ENCODE measurements at places on chromosomes 4 and X.

DNA sequence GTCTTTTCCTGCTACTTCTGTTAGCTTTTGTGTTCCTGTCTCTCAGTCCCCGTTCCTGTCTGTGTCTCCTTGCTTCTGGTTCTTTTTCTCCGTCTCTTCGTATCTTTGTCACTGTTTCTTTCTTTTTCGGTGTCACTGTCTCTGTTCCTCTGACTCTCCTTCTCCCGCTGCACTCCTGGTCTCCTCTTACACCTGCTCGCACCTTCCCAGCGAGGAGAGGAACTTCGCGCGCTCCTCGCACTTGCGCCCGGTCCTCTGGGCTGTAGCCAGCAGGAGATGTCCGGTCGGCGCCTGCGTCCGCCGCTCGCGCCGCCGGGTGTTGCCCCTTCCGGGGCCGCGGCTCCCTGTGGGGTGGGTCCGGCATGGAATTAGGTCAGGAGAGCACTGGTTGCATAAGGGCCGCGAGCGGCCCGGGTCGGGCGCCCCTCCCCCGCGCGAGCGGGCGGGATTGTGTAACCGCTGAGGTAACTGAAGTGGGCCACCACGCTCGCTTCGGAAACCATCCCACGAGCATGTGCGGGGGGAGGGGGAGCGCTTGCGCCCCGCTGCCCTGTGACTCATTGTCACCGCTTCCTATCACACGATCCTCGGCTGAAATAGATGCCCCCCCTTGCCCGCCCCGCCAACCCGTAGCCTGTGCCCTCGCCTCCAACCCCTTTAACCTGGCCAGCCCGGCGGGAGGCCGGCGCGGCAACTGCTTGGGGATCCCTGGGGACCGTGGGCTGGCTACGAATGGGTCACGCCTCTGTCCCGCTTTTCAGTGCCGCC, 1.6 kb downstream of the LONRF3 start:
- peak; percentile 19 for DNase-seq

- no peak for DNase-seq
Measured at GRCh38 chr4:12894062-12894461, 590.1 kb downstream of the RAB28 start.

- no peak for DNase-seq
Measured at GRCh38 chr4:140027101-140027500, 126.9 kb downstream of the MAML3 start.

DNA sequence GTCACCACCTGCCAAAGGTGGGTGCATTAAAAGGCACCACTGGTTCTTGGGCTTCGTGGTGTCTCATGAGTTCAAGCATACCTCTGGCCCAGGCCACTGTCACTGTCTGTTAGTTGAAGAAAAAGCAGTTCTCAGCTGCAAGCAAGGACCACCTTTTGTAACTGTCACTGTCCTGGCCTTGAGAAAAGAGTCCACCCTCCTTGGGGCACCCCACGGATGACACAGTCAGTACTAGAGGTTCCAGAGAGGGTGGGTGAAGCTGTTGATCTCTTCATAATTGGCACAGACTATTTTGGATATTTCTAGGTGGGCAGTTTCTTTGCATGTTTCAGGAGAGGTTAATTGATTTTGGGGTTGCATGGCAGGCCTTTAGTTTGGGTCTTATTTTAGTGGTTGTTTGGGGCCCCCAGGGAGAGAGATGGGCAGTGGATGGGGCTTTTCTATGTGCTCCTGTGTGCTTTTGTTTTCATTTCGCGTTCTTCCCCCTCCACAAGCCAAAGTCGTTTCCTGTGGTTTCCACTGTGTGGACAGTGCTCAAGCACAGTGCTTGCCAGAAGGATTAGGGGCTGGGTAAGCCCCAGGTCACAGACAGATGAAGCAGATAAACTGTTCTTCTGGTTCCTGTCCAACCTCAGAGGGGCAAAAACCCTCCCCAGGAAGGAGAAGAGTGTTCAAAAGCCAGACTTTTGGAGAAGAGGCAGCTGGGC, 156.2 kb upstream of the PPP1R2C start:
- no peak for DNase-seq

DNA sequence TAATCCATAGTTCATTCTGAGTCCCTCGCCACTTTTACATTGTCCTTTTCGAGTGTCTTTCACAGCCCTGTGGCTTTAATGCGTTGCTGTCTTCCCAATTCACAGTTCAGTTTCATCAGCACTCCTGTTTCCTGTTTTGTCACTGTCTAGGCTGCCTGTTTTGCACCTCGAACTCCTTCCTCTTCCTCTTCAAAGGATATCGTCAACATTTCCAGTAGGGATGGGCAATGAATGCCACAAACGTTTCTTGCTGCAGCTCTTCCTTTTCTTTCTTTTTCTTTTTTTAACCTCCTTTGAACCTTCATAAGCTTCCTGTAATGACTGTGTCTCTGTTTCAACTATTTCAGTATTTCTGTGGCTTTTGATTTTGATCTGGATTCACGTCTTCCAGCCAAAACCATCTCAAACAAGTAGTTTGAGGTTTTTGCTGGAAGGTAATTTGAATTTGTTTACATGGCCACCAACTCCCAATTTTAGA, 105.4 kb downstream of the ANXA3 start:
- no peak for DNase-seq

- DNase-seq: no peak
Measured at GRCh38 chr4:86279293-86279960, 80.4 kb downstream of the MAPK10 start.

DNA sequence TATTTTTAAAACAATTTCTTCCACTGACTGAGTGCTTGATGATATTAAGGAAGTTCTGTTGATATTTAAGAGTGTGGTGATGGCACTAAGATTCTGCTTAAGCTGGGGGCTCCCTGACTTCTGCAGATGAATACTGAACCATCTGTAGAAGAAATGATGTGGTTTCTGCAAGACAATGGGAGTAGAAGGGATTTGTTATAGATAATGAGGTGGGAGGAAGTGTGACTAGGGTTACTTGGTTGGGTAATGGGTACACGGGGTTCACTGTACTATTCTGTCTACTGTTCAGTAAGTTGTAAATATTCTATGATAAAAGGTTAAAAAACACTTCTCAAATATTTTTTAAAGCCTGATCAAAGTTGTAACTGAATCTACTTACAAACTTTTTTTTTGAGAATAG, 60.9 kb upstream of the TXK start:
- no peak for DNase-seq

DNA sequence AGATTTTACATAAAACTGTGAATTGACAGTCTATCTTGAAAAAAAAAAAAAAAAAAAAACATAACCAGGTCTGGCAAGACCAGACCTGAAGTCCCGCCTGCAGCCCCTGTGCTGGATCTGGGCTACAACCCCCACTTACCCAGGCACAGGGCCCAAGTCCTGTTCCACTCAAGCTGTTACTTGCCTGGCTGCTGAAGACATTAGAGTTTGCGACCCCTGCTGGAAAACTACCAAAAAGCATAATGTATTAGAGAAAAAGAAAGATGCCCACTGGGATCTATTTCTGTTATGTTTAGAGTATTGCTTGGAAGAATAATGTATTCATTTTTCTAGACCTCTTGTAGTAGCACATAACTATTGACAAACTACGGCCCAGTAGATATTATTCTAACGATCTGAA, 4.7 kb downstream of the HS3ST1 start:
- DNase-seq: no peak

DNA sequence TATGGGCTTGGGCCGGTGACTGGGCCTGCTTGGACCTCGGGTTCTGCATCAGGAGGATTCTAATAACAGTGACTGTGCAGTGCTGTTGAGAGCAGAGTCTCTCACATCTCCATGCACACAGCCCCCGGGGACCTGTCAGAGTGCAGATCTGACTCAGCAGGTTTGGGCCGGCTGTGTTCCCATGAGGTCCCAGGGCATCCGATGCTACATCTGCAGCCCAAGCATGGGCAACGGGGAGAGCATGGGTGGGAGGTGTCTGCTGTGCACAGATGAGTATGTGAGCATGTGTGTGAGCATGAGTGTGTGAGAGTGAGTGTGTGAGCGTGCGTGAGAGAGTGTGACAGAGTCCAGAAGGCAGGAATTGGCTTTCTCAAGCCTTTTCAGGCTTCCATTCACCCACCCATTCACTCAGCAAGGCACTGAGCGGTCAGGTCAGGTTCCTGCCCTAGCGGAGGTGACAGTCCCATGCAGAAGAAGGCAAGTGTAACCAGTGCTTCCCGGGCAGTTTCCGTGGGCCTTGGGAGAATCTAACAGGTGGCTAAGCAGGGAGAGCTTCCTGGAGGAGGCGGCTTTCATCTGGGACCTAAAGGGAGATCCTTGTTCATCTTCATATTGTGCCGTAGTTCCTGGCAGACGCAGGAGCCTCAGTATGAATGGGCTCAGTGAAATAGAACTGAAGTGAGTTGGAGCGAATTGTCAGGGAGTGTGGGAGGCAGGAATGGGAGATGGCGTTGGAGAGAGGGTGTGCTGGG, 62.6 kb downstream of the SORCS2 start:
- DNase-seq: no peak

DNA sequence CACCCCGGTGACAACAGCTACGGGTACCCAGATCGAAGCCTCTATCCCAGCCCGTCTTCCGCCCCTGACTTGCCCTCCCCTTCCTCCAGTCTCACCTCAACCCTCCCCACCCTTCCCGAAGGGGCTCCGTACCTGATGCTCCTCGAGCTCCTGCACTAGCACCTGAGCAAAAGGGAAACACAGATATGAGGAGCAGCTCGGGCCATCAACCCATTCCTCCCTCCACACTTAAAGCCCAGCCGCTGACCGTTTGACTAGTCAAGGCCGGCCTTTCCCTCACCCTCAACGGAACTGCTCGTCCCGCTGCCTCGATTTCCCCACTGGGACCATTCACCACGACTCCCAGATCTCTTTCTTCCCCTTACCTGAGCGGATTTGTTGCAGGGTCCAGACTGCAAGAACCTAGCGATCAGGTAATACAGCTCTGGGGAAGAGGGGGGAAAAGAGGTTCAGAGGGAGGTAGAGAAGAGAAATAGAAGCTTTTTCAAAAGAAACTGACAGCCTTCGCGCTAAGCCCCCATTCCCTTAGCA, 731 bp downstream of the BRWD3 start:
- DNase-seq: no peak

GRCh38 chrX:119273420-119274192, 37.5 kb downstream of the PGRMC1 start:
- no peak for DNase-seq

GRCh38 chr4:61301271-61301670, 101.1 kb downstream of the ADGRL3 start:
- DNase-seq: no peak

- no peak for DNase-seq
Measured at GRCh38 chr4:47088298-47088697, 56.9 kb downstream of the GABRB1 start.

DNA sequence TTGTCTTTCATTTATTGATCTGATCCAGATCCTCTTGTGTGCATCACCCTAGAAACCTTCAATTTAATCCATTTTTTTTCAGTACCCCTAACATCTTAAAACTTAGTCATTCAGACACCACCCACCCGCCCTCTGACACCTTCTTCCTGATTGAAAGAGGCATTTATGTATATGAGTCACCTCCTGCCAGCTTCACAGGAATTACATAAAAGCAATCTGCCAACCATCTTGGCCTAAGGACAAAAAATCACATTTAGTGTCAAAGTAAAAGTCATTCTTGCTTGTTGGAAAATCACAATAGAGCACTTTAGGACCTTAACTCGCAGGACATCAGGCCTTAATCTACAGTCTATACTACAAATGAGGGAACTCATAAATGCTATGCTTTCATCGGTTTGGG, 52.1 kb downstream of the NDST3 start:
- DNase-seq: no peak

DNA sequence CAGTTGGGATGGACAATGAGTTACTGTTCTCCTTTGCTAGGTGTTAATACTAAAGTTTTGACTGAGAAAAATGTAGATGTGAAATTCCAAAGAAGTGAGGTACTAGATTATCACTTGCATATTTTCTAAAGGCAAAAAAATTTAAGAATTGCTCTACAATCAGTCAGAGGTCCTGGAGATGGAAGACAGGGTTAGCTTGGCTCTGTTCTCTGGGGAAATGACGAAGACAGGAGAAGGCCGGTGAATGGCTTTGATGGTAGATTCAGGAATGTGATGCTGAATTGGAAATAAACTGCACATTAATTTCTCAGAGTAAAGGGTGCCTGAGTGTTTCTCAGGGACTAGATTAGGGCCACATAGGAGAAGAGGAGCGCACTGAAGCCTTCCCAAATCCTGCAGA, 214.0 kb upstream of the LEF1 start:
- DNase-seq: no peak

GRCh38 chrX:41133551-41133950, 48.3 kb downstream of the USP9X start:
- DNase-seq: no peak

GRCh38 chrX:67614423-67614822, 70.6 kb downstream of the AR start:
- DNase-seq: no peak

- DNase-seq: no peak
Measured at GRCh38 chr4:24771241-24771640, 24.1 kb upstream of the SOD3 start.

DNA sequence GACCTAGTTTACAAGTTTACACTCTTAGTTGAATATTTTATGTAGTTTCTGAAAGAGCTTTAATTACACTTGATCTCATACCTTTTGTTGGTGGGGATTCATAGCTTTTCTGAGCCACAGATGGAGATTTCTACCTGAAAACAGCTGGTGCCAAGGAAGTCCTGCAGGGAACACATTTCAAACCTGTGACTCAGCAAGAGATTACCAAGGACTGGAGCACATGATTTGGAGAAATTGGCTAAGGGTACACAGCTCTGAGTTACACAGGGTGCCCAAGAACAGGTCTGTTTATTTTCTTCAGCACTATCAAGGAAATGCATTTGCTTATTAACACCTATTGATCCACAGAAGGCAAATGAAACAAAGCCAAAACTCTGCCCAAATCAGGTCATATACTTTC, 691.5 kb downstream of the KCTD8 start:
- DNase-seq: no peak

- no peak for DNase-seq
Measured at GRCh38 chr4:177895136-177895535, 452.9 kb upstream of the AGA start.

- no peak for DNase-seq
Measured at GRCh38 chrX:131330735-131331134, 41.6 kb upstream of the IGSF1 start.

DNA sequence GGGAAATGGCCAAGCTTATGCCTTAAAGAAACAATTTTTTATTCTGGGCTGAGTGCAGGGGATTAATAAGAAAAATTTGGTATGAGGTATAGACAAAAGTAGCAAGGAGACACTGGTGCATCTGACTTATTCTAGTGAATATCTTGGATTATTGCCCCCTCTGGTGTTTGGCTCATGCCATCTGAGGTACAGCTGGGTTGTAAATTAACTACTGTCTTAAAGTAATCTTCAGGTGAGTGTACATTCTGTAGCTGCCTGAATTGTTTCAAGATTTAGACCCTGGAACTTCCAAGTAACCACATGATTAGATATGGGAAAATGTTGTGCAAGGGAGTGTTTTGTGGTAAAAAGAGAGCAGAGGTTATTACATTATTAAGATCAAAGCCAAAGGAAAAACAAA, 988.7 kb downstream of the FAM133A start:
- DNase-seq: no peak

GRCh38 chr4:26248647-26249046, 72.2 kb upstream of the RBPJ start:
- no peak for DNase-seq
